Activated CD4-positive, CD25-positive, alpha-beta regulatory T cell (primary cell): ENCODE measurements at places on chromosomes 5 and 9.

- DNase-seq, result no peak
Measured at GRCh38 chr5:151427258-151427657, 20.1 kb upstream of the SLC36A1 start.

- no peak for DNase-seq
Measured at GRCh38 chr9:34954225-34954624, 3.9 kb upstream of the PHF24 start.

GRCh38 chr9:17280350-17281012 lies 145.6 kb downstream of the CNTLN start:
- no peak for DNase-seq

- no peak for DNase-seq
Measured at GRCh38 chr9:13278023-13278367, 1.5 kb downstream of the MPDZ start.

DNA sequence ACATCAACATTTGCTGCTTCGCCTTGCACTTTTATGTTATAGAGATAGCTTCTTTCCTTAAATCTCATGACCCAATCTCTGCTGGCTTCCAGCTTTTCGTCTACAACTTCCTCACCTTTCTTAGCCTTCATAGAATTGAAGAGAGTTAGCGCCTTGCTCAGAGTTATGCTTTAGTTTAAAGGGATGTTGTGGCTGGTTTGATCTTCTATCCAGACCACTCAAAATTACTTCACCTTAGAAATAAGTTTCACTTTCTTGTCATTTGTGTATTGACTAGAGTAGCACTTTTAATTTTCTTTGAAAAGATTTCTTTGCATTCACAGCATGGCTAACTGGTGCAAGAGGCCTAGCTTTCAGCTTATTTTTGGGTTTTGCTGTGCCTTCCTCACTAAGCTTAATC lies 414.2 kb downstream of the ZNF608 start:
- DNase-seq, result no peak

DNA sequence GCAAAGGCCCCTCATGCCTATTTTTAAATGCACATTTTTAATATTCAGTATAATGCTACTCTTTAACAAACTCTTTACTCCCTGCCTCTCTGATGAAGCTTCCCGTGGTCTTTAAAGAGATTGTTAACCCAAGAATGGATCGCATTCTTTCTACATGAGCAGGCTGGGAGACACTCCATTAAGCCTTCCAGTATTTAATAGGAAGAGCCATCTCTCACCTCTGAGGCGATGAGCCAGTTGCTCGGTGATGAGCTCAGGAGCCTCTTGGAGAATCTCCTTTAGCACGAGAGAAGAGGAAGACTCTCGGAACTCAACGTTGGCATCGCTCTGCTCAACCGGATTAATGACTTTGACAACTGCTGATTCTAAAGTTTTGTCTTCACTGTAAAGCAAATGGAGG lies 59.6 kb downstream of the PRUNE2 start:
- DNase-seq, result no peak

- no peak for DNase-seq
Measured at GRCh38 chr5:147398860-147399259, 111.0 kb downstream of the DPYSL3 start.

- DNase-seq, result no peak
Measured at GRCh38 chr9:78278177-78278777, 18.6 kb upstream of the PSAT1 start.

DNA sequence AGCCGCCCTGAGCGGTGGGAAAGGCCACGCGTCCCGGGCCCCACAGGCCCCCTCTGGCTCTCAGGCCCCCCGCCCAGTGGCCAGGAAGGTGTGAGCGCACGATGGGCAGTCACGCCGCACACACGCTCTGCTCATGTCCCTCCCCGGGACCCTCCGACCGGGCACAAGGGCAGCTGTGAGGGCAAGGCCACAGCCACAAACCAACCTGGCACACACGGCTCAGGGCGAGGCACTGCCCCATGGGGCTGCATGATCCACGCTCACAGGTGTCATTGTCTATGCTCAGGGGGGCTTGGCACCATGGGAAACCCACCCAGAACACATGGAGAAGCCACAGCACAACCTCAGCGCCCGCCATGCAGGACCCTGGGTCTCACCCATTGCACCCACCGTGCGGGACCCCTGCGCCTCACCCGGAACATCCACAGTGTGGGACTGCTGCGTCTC lies 51.3 kb downstream of the SLC12A7 start:
- no peak for DNase-seq

GRCh38 chr5:81750308-81751008 lies 439 bp downstream of the SSBP2 start:
- peak; percentile 13 for DNase-seq

- DNase-seq, result no peak
Measured at GRCh38 chr5:116404016-116404415, 170.6 kb downstream of the SEMA6A start.

GRCh38 chr5:33649549-33650482 lies 209.1 kb downstream of the TARS1 start:
- no peak for DNase-seq

DNA sequence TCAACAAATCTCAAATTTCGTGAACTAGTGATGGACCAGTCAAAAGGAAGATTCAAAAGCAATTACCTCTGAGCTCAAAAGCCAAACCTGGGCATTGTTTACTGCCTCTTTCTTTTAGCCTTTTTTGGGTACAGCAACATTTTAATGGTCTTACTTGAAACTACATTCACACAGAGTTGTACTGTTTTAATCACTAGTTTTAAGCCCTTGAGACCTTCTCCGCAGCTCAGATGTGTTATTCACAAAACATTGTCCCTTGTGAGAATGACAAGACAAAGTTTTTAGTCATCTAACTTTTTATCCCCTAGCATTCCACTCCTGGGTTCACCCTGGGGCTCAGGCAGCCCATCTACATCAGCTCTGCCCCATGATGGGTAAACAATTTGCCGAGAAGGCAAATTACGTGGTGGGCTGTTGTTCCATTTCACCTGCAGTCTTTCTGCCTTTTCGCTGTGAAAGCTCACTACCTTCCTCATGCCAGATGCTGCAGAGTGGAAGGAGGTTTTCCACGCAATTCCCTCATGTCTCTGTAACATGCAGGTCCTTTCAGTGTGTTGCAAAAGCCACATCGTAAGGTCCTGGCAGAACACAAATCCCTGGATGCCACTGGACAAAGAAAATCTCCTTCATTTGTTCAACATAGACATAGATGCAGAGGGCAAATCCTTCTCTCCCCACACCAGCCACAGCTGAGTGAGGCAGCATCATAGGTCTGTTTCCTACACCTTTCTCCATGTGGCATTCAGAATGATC lies 175.7 kb downstream of the EBF1 start:
- DNase-seq, result no peak

- DNase-seq, result no peak
Measured at GRCh38 chr5:110790673-110791072, 51.9 kb downstream of the SLC25A46 start.

DNA sequence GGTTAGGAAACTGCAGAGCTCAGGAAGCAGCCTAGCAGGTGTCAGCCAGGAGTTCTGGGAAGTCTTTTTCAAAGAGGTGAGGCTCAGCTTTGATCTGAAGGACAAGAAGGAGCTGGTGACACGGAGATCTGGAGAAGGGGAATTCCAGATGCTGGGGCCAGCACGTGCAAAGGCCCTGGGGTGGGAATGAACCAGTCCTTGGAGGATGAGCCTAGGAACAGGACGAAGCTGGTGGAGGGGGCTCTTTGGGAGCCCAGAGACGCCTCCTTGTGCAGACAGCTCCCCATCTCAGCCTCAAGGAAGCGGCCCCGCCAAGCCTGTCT lies 15.2 kb upstream of the RNU6ATAC start:
- no peak for DNase-seq

DNA sequence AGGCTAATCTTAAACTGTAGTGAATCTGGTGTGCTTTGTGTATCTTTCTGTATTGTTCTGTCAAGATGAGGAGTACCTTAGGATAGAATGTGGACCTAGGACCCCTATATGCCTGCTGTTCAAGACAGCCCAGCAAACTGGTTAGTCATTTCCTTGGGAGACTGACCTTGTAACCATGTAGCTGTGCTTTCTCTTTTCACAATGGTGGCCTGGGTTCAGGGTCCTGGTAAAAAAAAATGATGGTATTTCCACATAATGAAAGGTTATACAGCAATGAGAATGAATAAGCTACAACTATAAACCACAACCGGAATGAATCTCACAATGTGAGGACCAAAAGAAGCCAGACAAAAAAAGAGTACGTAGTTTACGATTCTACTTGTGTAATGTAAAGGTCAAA lies 36.4 kb upstream of the F2RL1 start:
- DNase-seq, result no peak

DNA sequence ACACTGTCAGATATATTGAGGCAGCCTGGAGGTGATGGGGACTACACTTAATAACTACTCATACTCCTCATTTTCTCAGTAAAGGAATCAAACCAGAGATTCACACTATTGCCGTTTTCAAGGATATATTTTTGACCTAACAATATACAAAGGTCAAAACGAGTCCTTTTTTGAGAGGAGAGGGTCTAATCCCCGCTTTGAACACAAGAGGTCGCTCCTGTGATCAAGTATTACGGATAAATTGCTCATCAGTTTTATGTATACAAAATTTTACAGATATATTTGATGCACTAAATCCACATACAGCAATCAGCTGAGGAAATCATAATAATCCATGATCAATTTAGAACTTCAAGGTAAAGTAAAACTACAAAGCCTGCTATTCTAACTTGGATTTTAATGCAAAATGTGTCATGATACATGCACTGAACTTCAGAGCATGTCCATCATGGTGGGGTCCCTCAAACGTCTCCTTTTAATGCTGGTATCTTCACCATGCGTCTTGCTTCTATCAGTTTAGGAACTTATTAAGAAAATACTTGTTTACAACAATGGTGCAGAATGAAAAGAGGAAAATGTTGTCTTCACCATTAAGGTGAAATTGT lies 2.5 kb upstream of the ISL1 start:
- DNase-seq, result no peak

GRCh38 chr5:178640331-178641045 lies 13.6 kb upstream of the CLK4 start:
- no peak for DNase-seq

DNA sequence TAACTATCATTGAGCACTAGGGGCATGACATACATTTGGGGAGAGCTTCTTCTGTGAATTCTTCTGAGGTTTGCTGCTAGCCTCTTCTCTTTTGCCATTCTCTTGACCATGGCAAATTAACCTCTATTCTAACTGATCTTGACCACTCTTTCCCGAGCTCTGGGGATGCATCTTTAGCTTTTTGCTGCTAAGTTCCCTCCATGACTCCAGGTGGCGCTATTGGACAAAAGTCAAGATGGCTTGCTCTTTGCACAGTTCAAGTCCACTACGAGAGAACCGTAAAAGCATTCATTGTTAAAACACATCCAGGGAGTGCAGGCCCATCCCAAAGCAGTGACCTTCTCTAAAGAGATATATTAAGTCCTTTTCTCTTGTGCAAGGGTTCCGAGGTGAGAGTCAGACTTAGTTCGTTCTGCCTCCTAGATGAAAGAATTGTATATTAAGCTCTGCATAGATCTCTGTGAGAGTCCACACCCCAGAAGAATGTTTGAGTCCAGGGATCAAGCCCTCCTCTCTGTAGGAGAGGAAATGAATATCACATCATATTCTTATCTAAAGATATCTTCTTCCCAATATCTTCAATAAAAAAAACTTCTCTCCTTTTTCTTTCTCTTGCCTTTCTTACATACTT lies 1152.9 kb upstream of the CDH6 start:
- DNase-seq, result no peak

DNA sequence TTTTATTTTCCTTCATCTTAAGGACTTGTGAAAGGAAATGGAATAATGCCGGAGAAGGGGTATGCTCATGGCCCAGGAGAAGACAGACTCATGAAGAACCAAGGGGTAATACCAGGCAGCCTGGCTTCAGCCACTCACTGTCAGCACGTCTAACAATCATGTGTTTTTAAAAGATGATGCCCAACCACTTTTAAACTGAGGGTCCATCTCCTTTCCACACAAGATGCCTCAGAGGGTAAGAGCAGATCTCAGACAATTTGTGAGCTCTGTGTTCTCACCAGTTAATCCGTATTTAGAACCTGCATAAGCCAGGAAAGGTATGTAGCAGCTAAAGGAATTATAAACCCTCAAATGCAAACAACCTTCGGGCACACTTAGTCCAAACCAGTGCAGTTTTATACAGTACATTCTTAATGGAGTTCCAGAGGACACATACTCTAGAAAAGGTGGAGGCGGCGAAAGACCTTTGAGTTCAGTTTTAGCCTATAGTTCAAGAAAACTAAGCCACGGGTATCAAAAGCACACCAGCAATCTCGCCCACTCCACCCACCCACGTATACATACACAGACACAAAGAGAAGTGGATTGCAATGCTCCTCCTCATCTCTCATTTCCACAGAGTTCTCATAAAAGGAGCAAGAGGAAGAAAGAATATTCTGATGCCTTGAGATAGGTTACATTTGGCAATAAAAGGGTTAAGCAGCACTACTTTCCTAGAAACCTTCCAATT lies 2.6 kb downstream of the DIAPH1 start:
- no peak for DNase-seq

- no peak for DNase-seq
Measured at GRCh38 chr9:4375424-4376200, 75.7 kb upstream of the GLIS3 start.

GRCh38 chr9:84827216-84827765 lies 157.8 kb downstream of the NTRK2 start:
- no peak for DNase-seq

- no peak for DNase-seq
Measured at GRCh38 chr9:75914002-75914401, 23.5 kb downstream of the PCSK5 start.

GRCh38 chr9:86965636-86966395 lies 18.5 kb upstream of the GAS1 start:
- no peak for DNase-seq

GRCh38 chr5:38079620-38080402 lies 178.5 kb upstream of the EGFLAM start:
- no peak for DNase-seq

DNA sequence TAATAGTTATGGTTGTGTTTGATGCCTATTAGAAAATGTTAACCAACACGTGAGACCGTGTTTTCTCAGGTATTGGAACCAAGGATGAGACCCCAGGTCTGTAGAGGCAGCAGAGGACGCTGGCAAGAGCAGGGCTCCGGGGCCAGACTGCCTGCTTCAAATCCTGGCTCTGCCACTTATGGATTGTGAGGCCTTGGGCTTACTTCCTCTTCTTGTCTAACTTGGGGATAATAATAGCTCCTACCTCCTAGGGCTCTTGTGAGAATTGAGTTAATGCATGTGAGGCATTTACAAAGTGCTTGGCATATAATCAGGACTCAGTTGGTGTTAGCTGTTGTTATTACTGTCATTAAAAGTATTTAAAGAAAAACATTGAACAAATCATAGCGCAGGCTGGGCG lies 85.5 kb upstream of the PITX1 start:
- DNase-seq, result no peak

GRCh38 chr5:178232124-178232919 lies at the start of gene PHYKPL:
Gene PHYKPL, minus strand, starts transcription at chr5:178232802. Its CDS starts 252 bp downstream, at chr5:178232550.
- DNase-seq, result peak; percentile 58
